Stomach (tissue), 19 donors: ENCODE measurements at places on chromosomes 7 and 10. TPM values are rescaled to one million over a fixed set of nuclear protein-coding genes. Genes with fewer than 3 reads are reported as not detected.

DNA sequence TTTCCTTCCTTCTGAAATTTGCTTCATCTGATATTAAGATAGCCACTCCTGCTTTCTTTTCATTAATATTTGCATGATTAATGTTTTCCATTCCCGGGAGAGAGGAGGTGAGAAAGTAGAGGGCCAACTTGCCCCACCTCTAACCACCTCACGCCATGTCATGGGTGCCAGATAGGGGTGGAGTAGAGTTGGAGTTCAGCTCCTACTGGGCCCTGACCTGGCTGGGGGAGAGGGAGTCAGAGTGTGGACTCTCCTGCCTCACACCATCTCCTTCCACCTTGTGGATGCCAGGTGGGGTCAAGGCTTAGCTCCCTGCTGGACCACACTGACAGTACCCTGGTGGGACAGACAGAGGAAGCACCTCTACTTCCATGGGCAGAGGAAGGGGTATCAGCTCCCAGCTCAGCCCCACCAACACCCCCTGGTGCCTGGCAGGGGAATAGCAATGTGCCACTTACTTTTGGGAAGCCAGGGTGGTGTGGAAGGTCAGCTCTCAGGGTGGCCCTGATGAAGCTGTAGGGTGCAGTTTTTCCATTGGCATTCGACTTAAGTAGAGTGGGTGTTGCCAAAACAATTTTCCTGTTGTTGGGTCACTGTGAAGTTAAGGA is 28.0 kb downstream of the CHST12 start:
- DNase-seq = no peak

Gene CALHM1
- not detected for total RNA-seq

GRCh38 chr10:125700355-125700911 is 17.5 kb upstream of the TEX36 start:
- peak; percentile 27 for DNase-seq

DNA sequence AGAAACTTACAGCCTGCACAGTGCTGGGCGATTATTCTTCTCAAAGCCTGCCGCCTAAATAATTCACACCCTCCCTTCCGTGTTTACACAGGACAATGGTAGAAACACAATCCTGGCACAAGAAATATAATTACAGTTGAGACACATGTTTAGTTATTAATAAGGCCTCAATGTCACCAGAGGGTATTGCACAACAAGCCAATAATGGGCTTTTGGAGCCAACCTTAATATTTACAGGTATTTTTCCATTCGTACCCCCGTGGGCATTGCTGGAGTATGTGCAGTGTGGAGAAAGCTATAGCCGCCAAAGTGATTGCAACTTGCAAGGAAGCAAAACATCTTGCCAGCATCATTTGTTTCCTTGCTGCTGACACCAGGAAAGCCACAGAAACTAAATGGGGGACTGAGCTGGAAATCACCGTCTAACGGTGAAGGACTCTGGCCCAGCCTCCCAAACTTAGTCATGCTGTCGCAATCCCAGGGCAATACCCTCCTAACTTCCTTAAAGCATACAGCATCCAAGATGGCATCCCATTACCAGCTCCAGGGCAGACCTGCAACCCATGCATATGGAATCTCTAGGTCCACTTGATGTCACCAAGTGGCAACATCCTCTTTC is 8.6 kb downstream of the CALN1 start:
- DNase-seq = peak; percentile 2

GRCh38 chr7:1675036-1675671 is 5.1 kb downstream of the ELFN1 start:
- no peak for DNase-seq

Gene FAM25A
- not detected for total RNA-seq

Gene SPDYE2
- total RNA-seq = not detected

GRCh38 chr10:104582602-104582951 is 58.5 kb upstream of the SORCS3 start:
- DNase-seq = no peak

Gene IFIT5
- total RNA-seq = 15.6 TPM

Gene DTX2
- total RNA-seq = 20.0 TPM

- DNase-seq = no peak
Measured at GRCh38 chr10:31582365-31583052, 263.5 kb downstream of the ZEB1 start.

DNA sequence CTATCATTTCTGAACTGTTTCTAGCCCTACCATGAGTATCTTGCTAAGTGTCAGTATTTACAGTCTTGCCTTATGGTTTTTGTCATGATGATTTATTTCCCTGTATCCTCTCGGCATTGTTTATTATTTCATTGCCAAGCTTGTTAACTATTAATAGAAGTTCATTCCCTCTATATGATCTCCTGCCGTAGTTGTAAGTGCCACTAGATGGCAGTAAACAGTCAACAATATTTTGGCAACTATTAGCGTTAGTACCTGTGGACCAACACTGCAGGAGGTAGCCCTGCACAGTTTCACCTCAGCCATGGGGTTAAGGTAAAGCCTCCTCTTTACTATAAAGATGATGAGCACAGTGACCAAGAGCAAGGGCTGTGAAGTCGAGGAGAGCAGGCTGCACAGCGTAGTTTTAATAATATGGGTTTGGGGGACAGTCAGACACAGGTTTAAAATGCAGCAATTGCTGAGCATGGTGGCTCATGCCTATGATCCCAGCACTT is 26.1 kb upstream of the CCNJ start:
- no peak for DNase-seq

Gene HECW1
- 1.4 TPM for total RNA-seq

Gene TAS2R4
- total RNA-seq = 1.3 TPM

Gene TRIM24
- total RNA-seq = 14.7 TPM
